ENCODE measurements at places on chromosomes 5 and 9. TPM values are rescaled to one million over a fixed set of nuclear protein-coding genes. Genes with fewer than 3 reads are reported as not detected.

- peaks cover 39% of the 10 kb centered on the region for H3K4me1 ChIP-seq
- H3K27me3 ChIP-seq, result no peaks in the 10 kb centered on the region
- no peak for DNase-seq
- 0 out of 2 replicates have a peak, but pooled peaks cover 4% of the 10 kb centered on the region for H3K36me3 ChIP-seq
Measured at GRCh38 chr9:92666236-92666635, 3.7 kb downstream of the IPPK start.

DNA sequence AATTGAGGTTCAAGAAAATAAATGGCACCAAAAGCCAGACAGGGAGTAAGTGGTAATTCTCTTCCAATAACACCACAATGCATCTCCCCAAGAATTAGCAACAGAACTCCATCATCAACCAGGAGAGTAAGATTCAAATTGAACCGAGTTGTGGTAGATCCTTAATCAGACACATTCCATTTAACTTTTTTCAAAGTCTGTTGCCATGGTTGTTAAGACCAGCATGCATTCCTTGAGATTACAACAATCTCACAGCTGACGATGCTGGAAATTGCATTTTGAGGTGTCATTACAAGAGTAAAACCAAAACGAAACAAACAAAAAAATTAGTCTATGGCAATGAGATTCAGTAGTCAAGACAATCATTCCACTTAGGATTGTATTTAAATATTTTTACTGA, 78.9 kb upstream of the ZNF462 start:
- H3K4me3 ChIP-seq, result no peak overlapping the region
- H3K4me1 ChIP-seq, result no peaks in the 10 kb centered on the region
- H3K27ac ChIP-seq, result no peak overlapping the region
- DNase-seq, result peak; percentile 27
- H3K36me3 ChIP-seq, result no peaks in the 10 kb centered on the region
- H3K27me3 ChIP-seq, result no peaks in the 10 kb centered on the region

GRCh38 chr5:142758062-142758795, 11.9 kb upstream of the ARHGAP26 start:
- H3K27ac ChIP-seq, result no peak overlapping the region
- no peaks in the 10 kb centered on the region for H3K27me3 ChIP-seq
- no peak overlapping the region for H3K4me3 ChIP-seq
- no peak for DNase-seq
- H3K36me3 ChIP-seq, result no peaks in the 10 kb centered on the region
- H3K4me1 ChIP-seq, result peaks cover 1% of the 10 kb centered on the region

DNA sequence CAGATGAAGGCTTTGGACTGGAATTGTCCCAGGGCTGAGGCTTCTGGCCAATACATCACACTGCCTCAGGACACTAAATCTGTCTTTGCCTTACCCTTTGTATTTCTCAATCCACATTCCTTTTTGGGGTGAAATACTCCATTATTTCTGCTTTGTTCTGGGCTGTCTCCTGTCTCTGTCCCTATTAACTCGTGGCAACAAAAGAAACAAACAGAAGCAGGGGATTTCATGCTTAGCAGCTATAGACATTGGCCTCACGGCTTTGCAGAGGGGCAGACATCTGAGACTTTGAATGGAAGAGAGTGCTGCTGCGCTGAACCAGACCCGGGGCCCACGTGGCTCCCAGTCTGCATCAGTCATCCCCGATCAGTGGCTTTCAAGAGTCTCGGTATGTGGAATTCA, 129.7 kb downstream of the ARL15 start:
- H3K27me3 ChIP-seq, result no peaks in the 10 kb centered on the region
- DNase-seq, result peak; percentile 54
- H3K36me3 ChIP-seq, result no peaks in the 10 kb centered on the region

DNA sequence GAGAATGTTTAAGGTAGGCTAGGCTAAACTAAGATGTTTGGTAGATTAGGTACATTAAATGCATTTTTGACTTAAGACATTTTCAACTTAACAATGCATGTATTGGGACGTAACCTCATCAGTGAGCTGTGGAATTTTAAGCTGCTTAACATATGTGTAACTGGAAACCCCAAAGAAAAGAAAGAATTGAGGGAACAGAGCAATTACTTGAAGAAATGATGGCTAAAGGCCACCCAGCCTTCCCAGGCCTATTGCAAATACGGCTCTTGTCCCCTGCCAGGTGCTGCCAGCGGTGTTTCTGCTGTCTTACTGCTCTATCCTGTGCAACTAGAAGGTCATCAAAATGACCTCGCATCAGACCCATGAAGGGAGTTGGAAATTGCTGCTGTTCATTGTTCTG, 52.0 kb downstream of the RICTOR start:
- H3K36me3 ChIP-seq, result no peaks in the 10 kb centered on the region
- no peak overlapping the region for H3K27ac ChIP-seq
- H3K4me3 ChIP-seq, result no peak overlapping the region
- peaks cover 20% of the 10 kb centered on the region for H3K4me1 ChIP-seq

Gene SLC6A19
- not detected for total RNA-seq

Gene SLC34A1
- not detected for total RNA-seq

Gene SPATA31C1
- total RNA-seq, result not detected

DNA sequence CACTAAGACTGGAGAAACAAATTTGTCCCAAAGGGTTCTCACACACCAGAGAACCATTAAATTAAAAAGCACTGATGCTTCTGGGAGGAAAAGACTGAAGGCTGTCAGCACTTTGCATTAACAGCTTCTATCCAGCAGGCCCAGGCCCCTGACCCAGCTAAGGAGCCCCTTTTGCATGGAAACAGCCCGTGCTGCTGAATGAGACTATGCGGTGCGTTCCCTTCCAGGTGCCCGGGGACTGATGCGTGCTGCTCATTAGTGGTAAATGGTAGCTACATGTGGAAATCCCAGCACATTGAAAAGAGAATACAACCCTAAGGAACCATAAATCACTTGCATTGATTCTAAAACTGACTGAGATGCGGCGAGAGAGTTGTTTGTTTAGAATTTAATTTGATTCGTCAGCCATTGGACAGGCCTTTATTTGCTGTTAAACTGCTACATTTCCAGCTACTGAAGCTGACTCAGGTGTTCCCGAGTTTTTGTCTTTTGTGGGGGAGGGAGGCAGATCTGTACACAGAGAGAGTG, 351.0 kb upstream of the SLC24A2 start:
- no peaks in the 10 kb centered on the region for H3K4me1 ChIP-seq
- H3K27me3 ChIP-seq, result peaks cover 27% of the 10 kb centered on the region
- H3K4me3 ChIP-seq, result no peak overlapping the region
- H3K27ac ChIP-seq, result no peak overlapping the region

Gene NPDC1
- 43.1 TPM for total RNA-seq

Gene HTR1A
- not detected for total RNA-seq

- H3K4me3 ChIP-seq, result no peak overlapping the region
- peaks cover 16% of the 10 kb centered on the region for H3K36me3 ChIP-seq
- no peak for DNase-seq
- no peak overlapping the region for H3K27ac ChIP-seq
Measured at GRCh38 chr5:131460867-131461572, 174.0 kb downstream of the RAPGEF6 start.

GRCh38 chr5:5380298-5380697, 42.2 kb upstream of the ICE1 start:
- H3K27ac ChIP-seq, result no peak overlapping the region
- no peaks in the 10 kb centered on the region for H3K36me3 ChIP-seq
- H3K4me1 ChIP-seq, result no peaks in the 10 kb centered on the region
- H3K4me3 ChIP-seq, result no peak overlapping the region
- peaks cover 39% of the 10 kb centered on the region for H3K27me3 ChIP-seq
